ENCODE measurements at places on chromosomes 1 and 21.

GRCh38 chr1:239616673-239617072 is 230.3 kb downstream of the CHRM3 start:
- DNase-seq: no peak

GRCh38 chr1:95311014-95311413 is 77.0 kb downstream of the RWDD3 start:
- no peak for DNase-seq

- DNase-seq: peak; percentile 18
These were observed 2.0 kb downstream of the RCC1 start for GRCh38 chr1:28507646-28508434.

DNA sequence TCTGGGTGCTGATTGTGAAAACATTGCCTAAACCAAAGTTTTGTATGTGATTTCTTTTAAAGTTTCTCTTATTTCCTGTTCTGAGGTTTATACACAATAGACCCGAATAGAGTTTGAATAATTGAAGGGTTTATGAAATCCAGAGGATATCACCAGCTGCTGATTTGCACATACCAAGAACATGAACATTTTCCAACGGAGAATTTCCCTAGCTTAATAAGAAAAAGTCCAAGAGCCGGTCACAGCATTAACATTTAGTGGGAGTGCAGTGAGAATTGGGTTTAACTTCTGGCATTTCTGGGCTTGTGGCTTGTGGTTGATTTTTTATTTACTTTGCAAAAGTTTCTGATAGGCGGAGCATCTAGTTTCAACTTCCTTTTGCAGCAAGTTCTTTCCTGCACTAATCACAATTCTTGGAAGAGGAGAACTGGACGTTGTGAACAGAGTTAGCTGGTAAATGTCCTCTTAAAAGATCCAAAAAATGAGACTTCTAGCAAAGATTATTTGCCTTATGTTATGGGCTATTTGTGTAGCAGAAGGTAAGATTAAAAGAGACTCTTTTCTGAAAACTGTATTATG is at the start of gene CFH:
Gene CFH (plus strand): TSS at position 407 of the 579 bp plus-strand sequence. CDS start 75 bp downstream, at position 482.
- no peak for DNase-seq

DNA sequence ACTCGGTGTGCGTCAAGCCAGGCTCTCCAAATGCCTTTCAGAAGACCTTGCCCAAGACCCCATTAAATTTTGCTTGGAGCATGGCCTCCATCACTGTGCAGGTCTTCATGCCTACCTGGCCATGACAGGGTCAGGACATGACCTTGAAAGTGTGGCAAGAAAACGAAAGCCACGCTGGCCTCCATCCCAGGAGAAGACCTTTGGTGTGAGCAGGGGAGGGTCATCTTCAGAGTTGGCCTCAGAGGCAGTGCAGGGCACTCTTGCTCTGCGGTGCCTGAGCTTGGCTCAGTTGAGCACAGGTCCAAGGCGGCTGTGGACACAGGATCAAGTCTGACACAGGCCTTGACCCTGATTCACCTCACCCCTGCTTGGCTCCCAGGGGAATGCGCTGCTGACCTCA is 181.4 kb upstream of the TMEM51 start:
- no peak for DNase-seq

Measured in activated CD4-positive, alpha-beta T cell treated with anti-CD3 and anti-CD28 coated beads for 24 hours (primary cell).